ENCODE measurements at places on chromosomes 11 and 22. TPM values are rescaled to one million over a fixed set of nuclear protein-coding genes. Genes with fewer than 3 reads are reported as not detected.

Gene KRTAP5-11
- total RNA-seq = not detected

Gene HMGXB4
- 32.5 TPM for total RNA-seq

Gene PHOX2A
- not detected for total RNA-seq

Gene CST6
- 0.30 TPM for total RNA-seq

Gene PHLDA2
- total RNA-seq = 3.7 TPM
